ENCODE measurements at places on chromosomes 1 and 21.

GRCh38 chr1:226647719-226648118 is 91.4 kb downstream of the ITPKB start:
- DNase-seq, result no peak

DNA sequence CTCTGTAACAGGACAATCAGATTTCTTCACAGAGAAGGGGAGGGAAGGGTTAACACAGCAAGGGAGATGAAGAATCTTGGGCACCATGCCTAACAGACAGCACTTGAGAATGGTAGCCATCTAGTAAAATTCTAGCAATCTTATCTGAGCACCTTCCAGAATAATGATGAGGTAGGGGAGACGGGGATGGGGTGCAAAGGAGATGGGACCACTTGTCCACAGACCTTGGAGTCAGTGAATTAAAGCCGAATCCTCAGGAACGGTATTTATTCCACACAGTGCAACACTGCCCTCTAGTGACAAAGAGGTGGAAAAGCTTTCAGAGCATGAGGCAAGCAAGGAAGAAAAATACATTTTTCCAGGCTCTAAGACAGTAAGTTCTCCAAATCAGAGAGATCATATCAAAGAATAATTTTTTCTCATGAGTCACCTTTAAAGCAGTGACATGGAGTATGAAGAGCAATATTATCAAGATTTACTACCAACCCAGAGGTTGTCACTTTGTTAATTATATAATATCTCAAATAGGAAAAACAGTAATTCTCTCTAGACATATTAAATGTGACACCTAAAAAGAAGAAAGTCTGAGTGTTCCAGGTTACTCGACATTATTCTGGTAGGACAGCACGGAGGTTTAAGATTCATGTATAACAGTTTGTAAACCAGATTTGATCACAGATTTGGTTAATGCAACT is 43.3 kb upstream of the LPAR3 start:
- no peak for DNase-seq

DNA sequence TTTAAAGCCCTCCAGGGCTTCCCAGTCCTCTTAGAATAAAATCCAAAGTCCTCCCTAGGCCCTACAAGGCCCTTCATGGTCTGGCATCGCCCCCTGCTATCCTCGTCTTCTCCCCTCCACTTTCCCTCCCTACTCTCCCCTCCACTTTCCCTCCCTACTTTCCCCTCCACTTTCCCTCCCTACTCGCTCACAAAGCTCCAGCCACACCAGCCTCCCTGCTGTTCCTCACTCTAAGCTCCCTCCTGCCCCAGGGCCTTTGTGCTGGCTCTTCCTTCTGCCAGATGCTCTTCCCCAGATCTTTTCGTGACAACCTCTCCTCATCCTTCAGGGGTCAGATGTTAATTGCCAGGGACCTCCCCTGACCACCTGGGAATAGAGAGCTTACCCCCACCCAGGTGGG is 12.8 kb downstream of the ARHGEF19 start:
- DNase-seq, result no peak

DNA sequence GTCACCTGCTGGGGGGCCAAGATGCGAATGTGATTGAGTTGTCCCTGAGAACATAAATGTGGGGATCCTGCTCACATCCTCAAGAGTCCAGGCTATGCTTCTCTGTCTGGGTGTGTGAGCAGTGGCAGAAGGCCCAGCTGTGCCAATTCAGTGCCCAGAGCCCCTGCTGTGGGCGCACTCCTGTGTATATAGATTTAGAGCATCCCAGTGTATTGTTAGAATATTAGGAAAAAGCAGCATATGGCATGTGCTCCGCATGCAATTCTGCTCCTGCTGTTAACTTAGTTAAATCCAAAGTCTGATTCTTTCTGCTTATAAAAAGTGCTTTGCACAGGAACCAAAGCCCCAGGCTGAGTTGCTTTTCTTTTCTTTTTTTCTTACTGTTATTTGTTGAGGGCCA is 37.8 kb downstream of the FAM78B start:
- no peak for DNase-seq

GRCh38 chr1:111848852-111849545 is 93.3 kb downstream of the DDX20 start:
- no peak for DNase-seq

GRCh38 chr21:38075833-38076587 is 159.8 kb upstream of the KCNJ6 start:
- DNase-seq, result no peak

DNA sequence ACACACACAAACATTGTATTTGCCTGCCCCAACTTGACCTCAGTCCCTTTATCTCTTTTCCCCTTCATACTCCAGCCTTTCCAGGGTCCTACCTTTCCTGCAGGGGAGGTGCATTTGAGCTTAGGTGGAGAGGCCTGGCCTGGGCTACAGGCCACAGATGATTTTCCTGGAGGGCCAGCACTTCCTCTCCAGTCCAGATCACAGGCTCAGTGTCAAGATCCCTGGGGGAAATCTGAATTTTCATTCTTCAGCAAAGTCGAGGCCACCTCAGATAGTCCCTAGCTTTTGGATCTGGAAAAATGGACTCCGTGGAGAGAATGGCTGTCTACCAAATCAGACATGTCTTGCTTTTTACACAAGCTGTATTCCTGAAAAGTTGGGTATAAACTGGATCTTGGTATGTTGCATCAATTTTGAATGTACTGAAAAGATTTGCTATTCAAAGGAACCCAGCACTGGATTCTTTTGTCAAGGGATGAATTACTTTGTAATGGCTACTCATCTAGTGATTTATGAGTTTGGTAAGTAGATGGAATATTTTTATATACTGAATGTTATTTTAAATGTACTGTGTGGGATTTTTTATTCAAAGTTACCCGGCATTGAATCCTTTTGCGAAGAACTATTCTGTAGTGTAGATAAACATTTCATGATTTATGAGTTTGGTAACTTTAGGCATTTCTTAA is 78.7 kb downstream of the DDR2 start:
- DNase-seq, result no peak

- DNase-seq, result peak; percentile 17
These were observed 43.9 kb downstream of the COQ8A start for GRCh38 chr1:226983992-226984364.

DNA sequence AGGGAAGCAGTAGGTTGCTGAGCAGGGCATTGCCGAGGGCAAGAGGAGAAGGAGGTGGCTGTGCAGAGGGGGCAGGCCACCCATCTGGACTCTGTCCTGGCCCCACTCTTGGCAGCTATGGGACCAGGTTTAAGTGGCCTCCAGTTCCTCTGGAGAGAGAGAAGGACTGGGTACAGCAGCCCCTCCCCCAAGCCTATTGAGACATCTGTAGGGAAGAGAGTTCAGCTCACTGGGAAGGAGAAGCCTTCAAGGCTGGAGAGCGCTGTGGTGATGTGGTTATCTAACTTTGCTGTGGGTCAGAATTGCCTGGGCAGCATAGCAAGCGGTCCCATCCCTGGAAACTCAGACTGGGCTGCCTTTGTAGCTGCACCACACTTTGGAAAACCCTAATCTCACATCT is 93.9 kb downstream of the KCNJ15 start:
- DNase-seq, result no peak
